ENCODE measurements at places on chromosomes 5 and 9.

- DNase-seq: peak; percentile 62
Measured at GRCh38 chr9:35954942-35955546, 2.9 kb downstream of the OR2S2 start.

DNA sequence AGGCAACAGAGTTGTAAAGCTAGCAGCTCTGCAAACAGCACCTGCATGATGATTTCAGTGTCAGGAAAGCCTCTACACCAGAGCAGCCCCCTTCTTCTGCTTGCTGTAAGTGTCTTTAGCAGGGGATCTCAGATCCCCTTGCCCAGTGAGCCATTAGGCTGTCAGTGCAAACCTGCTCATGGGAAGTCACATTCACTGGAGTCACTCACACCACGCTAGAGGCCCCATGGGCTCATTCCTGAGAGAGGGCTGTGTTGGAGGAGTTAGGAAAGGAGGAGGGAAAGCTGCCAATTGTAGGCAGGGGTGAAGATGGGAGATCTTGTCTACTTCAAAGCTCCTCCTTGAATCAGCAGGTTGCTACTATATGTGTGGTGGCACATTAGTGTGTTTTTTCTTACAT, 275.2 kb downstream of the SMARCA2 start:
- no peak for DNase-seq

DNA sequence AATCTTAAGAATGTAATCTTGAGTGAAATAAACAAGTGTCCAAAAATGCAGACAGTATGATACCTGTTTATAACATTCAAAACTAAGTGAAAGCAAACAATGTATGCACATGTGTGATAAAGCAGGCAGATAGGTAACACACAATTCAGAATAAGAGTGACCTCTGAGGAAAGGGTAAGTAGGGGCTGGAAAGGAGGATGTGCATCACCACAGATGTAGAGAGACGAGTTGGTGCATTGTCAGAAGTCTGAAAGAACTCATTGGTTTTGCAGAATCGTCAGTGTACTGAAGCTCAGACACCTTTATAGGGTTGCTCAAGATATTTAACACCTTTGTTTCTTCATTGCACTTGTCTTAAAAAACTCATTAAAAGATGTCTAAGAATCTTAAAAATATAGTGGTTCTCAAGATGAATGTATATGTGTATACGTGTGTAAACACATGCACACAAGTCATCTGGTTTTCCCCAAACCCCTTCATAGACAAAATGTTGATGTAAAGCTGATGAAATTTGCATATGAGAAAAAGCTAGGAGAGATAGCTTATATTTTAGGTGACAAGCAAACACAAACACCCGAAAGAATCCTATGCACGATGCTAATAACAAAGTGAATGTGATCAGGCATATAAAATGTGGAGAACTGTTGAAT, 197.6 kb upstream of the MEF2C start:
- DNase-seq: no peak

DNA sequence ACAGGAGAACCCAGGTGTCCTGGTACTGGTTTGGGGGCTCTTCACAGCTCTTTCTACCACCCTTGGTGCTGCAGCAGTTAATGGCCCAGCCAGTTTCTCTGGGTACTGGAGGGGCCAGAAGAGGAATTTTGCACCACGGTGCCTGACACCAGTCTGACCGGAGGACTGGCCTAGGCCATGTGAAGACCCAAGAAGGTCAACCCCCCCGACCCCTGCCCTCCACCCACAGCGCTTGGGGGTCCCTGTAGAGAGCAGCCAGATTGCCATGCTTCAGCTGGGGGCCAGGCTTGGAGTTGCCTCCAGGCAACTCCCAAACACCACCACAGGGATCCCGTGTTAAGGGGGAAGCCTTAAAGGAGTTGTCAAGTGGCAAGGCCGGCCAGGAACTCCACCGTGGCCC, 6.2 kb downstream of the ARSI start:
- no peak for DNase-seq

GRCh38 chr9:137045294-137046087, 486 bp downstream of the NPDC1 start:
- no peak for DNase-seq

- DNase-seq: peak; percentile 44
Measured at GRCh38 chr9:35481347-35481975, 8.4 kb upstream of the RUSC2 start.

- DNase-seq: no peak
Measured at GRCh38 chr9:134366223-134367031, 40.2 kb downstream of the RXRA start.

- no peak for DNase-seq
Measured at GRCh38 chr5:160976181-160976580, 124.2 kb upstream of the ATP10B start.

GRCh38 chr5:147743678-147744374, 38.7 kb downstream of the JAKMIP2 start:
- no peak for DNase-seq

DNA sequence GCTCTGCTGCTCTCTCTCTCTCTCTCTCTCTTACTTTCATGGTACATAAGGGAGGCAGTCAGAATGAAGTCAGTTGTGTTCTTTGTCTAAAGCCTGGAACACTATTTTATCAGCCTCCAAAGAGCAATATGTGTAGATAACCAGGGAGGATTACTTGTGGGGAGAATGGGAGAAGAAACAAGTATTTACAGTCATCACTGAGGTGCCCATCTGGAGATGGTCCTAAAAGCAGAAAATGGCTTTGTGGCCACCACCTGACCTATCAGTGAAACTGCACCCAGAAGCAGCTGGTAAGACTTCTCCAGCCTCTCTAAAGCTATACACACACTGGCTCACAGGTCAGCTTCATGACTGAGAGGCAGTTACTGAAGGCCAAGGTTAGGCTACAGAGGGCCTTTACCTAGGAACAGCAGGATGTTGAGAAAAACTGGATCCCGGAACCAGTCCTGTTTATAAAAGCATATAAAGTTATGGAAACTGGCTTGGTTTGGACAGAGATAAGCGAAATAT, 75.1 kb downstream of the MRPS27 start:
- no peak for DNase-seq

DNA sequence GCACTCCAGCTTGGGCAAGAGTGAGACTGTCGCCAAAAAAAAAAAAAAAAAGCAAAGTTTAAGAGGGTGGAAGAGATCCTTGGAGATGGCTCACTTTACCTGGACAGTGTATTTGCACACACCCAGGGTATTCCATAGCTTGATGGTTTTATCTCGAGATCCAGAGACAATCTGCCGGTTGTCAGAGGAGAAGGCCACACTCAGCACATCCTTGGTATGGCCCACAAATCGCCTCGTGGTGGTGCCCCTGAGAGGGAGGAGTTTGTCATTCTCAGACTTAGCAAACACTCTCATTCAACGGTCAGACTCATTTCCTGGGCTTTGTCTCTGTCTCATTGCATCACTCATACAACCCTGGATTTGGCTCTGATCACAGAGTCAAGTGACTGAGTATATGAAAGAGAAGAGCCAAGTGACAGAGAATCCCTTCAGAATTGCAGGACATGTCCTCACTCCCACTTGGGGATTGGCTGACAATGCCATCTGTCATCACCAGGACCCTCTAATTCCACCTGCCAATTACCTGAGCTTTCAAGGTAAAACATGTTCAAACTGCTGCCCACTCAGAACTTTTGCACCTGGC, 2.2 kb downstream of the RACK1 start:
- DNase-seq: peak; percentile 41

GRCh38 chr5:93078082-93079038, 502.7 kb downstream of the NR2F1-AS1 start:
- no peak for DNase-seq

GRCh38 chr9:117494401-117495090, 79.7 kb upstream of the ASTN2 start:
- peak; percentile 50 for DNase-seq

GRCh38 chr9:138097501-138097991, 220.0 kb downstream of the CACNA1B start:
- no peak for DNase-seq

- no peak for DNase-seq
Measured at GRCh38 chr5:60809891-60810425, 34.1 kb downstream of the ELOVL7 start.

- no peak for DNase-seq
Measured at GRCh38 chr5:90590-91547, 1.1 kb upstream of the PLEKHG4B start.

DNA sequence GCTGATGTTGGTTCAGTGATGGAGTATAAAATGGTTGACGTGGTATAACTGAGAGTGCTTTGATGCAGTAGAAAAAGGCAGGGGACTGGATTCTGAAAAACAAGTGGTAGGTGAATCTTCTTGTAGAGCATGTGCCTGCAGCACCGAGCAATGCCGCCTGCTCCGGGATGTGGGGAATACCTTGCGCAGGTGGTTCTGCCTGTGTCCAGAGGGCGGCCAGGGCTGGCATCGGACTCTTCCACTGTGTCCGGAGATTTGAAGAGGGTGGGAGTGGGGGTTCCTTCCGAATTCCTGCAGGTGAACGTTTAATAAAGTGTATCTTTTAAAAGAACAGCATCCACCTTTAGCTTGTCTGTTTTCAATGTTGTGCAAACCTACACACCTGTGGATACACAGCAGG, 238.0 kb downstream of the FANCC start:
- no peak for DNase-seq

DNA sequence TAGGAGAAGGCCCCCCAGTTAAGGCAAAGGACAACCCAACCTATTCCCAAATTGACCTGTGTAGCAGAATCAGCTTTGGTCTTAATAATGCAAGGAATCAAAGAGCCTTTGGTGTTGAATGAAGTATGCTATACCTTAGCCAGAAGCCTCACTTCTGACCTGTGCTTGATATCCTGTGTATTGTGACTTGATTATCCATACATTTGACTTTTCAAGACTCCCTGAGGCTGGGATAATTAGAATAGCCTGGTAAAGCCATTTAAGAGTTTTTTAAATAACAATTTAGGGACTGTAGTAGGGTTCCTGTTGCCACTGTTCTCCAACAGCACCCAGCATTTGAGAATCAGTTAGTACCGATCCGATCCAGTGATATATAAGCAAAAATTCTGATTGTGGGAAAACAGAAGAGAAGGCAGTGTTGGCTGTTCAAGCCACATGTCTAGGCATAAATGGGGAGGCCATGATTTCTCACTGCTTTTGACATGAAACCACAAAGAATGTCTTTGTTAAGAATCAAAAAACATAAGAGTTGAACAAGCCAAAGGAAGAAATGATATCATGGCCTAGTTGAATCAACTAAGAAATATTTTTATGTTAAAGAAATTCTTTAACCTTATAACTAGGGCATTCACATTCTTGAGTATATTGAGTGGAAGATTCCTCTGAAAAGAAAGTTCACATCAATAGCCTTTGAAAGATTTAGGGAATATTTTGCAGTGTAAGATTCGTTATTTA, 98.9 kb downstream of the F2RL2 start:
- no peak for DNase-seq

DNA sequence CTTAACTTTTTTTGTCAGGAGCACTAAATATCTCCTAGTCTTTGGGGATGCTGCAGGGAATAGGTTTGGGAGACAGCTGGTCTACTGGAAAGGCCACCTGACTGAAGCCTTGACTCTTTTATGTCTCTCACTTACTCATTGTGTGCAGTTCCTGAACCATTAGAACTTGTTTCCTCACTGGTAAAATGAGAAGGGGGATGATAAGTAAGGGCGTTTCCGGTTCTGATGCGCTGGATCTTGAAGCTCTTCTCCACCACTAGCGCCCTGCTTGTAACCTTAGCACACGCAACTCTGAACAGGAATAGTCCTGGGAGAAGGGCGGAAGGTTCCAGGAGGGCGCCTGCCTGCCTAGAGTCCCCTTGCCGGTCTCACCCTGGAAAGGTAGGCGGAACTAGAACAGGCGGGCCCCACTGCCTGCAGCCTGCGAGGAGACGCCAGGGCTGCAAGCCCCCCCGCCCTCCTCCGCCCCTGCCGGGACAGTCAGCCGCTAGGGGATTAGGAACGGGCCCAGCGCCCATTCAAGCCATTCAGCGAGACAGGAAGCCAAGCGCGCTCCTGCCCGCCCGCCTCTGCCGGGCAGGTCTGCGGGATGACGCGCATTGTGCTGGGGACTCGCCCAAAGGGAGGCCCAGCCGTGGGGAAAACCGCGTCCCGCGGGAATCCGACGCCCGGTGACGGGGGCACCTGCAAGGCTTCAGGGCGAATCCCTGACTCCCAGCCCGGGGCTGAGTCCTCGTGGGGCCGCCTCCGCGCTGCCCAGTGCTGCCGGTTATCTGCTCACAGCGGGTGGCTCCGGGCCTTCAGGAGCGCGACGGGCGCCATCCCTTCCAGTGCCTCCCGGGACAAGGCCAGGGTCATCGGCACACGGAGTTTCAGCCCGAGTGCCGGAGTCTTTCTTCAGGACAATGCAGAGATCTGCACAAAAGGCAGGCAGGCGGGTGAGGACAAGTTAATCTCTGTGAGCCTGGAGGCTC, 44.0 kb upstream of the XPA start:
- DNase-seq: no peak

- DNase-seq: no peak
Measured at GRCh38 chr5:94422812-94423211, 195.6 kb downstream of the KIAA0825 start.

Measured in DND-41 (cell line).